Left ventricle myocardium superior (tissue), 1 donor: ENCODE measurements at places on chromosomes 6 and 20. TPM values are rescaled to one million over a fixed set of nuclear protein-coding genes. Genes with fewer than 3 reads are reported as not detected.
A peak's percentile ranks its signal among the peaks of the same experiment; 100 is the strongest.

DNA sequence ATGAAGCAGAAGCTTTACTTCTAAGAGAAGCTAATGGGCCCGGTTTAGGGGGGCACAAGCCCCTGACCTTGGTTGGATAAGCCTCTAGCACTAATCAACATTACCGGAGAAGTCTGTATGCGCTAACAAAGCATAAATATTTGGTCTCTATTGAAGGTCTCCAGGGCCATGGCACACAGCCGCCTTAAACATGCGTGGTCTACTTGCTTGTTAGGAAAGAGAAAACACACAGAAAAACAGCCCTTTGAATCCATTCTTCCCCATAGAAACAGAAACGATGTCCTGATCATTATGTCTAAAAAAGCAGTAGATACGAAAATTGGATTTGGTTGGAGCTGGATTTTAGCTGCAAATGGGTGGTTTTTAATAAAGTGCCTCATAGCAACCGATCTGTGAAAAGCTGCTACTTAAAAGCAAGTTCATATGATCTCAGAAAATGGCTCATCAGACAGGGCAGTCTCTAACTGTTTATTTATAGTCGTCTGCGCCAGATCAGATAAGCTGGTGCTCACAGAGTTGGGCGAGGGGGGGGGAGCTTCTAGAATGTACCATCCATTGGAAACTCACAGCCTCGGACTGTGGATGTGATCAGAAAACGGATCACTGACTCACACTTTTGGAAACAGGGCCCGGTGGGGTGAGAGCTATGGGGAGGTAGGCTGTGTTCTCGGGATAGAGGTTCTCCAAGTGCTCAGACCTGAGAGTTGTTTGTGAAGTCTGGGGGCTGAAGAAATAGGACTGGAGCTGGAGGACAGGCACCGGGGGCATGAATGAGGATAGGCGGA, 35.3 kb upstream of the APCDD1L start:
- DNase-seq, result no peak

- DNase-seq, result no peak
Measured at GRCh38 chr6:4264601-4265000, 129.2 kb upstream of the ECI2 start.

DNA sequence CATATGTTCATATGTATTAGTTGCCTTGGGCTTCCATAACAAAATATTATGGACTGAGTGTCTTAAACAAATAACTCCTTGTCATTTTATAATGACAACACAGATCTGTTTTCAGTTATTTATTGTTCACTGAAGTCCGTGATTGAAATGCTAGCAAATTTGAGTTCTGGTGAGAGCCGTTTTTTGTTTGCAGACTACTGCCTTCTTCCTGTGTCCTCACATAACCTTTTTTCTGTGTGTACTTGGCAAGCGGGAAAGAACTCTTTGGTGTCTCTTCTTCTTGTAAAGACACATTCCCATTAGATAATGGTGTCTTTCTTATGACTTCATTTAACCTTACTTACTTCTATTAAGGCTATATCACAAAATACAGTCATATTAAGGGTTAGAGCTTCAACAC, 482.9 kb upstream of the EYS start:
- no peak for DNase-seq

DNA sequence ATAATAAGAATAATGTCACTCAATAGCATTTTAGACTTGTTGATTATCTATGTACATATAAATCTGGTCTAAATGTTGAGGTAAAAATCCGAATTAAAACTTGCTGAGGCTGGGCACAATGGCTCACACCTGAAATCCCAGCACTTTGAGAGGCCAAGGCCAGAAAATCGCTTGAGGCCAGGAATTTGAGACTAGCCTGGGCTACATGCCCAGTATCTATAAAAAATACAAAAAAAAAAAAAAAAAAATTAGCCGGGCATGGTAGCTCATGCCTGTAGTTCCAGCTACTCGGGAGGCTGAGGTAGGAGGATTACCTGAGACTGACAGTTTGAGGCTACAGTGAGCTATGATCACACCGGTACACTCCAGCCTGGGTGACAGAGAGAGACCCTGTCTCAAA, 34.2 kb upstream of the SUPT3H start:
- no peak for DNase-seq

- no peak for DNase-seq
Measured at GRCh38 chr20:59438201-59438600, 137.8 kb downstream of the EDN3 start.

DNA sequence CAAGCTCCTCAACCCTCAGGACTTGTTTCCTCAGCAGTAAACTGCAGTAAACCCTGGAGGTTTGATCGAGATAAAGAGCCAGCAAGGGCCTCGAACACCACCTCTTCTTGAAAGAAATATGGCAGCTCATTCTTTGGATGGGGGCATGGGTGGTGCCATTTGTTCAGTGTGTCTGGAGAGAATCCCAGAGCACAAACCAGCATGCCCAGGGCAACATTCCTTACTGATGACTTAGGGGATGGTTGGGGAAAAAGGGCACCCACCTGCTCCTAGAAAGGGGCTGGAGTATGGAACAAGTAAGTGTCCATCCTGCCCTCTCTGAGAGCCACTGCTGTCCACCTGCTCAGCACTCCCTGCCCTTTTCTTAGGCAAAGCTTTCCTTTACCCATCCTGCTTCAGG, 31.3 kb upstream of the ZFAND3 start:
- DNase-seq, result no peak

- DNase-seq, result peak; percentile 77
Measured at GRCh38 chr6:157235600-157236039, 87.7 kb downstream of the TMEM242 start.

Gene F13A1
- total RNA-seq, result 100 TPM

Gene KIF25
- total RNA-seq, result not detected

Gene GPR63
- 0.79 TPM for total RNA-seq
